Activated naive CD4-positive, alpha-beta T cell treated with anti-CD3 and anti-CD28 coated beads for 36 hours (primary cell): ENCODE measurements at places on chromosomes 13 and 19. TPM values are rescaled to one million over a fixed set of nuclear protein-coding genes. Genes with fewer than 3 reads are reported as not detected.

DNA sequence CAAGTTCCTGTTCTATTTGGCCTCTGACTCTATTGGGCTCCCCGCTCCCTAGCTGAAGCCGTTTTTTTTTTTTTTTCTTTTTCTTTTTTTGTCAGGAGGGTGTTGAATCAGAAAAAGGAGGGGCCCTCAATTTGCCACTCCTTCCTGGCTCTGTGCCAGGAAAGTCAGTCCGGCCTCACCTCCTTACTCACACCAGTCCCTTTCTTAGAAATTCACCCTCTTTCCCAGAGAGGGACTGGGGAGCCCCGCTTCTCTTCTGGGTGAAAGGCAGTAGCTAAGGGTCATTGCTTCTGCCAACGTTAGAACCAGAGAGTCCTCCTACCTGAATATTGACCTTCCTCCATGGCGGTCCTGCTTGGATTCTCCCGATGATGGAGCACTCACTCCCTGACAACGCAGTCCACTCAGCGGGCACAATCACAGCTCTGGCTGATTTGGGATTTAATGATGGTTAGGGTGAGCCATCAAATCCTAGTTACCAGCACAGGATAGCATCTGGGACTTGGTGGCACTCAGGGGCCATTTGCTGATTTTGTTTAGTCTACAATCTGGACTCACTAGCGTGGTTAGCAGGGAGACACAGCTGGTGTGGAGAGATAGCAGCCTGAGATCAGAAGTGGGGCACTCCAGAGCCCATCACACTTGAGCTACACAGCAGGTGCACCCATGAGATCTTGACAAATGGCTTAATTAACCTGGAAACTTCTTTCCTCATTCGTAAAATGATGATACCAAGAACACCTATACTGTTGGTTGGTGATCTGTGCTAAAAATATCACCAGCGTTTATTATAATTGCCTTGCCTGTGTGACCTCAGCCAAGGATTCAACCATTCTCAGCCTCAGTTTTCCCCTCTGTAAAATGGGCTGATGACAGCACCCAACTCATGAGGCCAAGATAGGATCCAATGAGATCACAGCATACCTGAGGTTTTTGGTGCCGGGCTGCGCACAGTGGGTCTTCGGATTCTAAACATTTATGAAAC, 2.2 kb downstream of the FCER2 start:
- peaks cover 8% of the 10 kb centered on the region for H3K27me3 ChIP-seq
- peak overlapping the region; percentile 22 for H3K4me3 ChIP-seq
- H3K4me1 ChIP-seq, result peaks cover 30% of the 10 kb centered on the region
- peak; percentile 77 for DNase-seq
- H3K27ac ChIP-seq, result peak overlapping the region; percentile 66

DNA sequence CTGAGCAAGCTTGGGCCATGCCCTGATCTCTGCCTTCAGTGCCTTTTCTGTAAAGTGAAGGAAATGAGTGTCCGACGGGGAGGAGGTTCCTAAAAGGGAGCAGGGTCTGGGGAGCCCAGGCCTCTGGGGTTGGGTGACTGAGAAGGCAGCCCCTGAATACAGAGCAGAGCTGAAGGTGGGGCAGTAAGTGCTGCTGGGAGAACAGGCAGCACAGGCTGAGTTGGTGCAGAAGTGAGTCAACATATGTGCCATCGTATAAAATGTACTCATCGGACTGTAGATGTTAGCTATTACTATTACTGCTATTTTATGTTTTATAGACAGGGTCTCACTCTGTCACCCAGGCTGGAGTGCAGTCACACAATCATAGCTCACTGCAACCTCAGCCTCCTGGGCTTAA, 1.0 kb upstream of the HAMP start:
- H3K4me3 ChIP-seq, result no peak overlapping the region
- peaks cover 4% of the 10 kb centered on the region for H3K4me1 ChIP-seq
- no peak overlapping the region for H3K27ac ChIP-seq
- no peak for DNase-seq

GRCh38 chr19:7471696-7472615, 16.9 kb downstream of the PEX11G start:
- H3K4me1 ChIP-seq, result no peaks in the 10 kb centered on the region
- peaks cover 3% of the 10 kb centered on the region for H3K36me3 ChIP-seq
- H3K27me3 ChIP-seq, result no peaks in the 10 kb centered on the region
- no peak overlapping the region for H3K27ac ChIP-seq

GRCh38 chr13:26568132-26568815, 10.8 kb downstream of the WASF3 start:
- DNase-seq, result no peak
- no peaks in the 10 kb centered on the region for H3K4me1 ChIP-seq
- H3K27ac ChIP-seq, result no peak overlapping the region
- no peaks in the 10 kb centered on the region for H3K36me3 ChIP-seq
- H3K27me3 ChIP-seq, result peaks cover 22% of the 10 kb centered on the region
- H3K4me3 ChIP-seq, result no peak overlapping the region

DNA sequence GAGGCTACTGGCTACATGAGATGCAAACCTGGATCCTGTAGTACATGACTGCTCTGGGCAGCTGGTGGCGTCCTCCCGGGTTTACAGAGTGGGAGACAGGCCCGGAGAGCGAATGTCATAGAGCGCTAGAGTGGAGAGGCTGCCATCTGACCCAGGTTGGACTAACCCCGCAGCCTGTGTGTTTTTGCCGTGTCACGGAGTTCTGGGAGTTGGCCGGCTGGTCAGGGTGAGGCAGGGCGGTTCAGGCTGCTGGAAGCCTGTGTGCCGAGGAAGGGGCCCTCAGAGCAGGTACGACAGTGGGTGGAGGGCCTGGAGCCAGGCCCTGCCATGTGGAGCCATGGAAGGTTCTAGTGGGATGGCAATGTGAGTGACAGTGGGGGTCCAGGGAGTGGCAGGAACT, 12.5 kb downstream of the CRTC1 start:
- no peak overlapping the region for H3K27ac ChIP-seq
- H3K36me3 ChIP-seq, result no peaks in the 10 kb centered on the region
- H3K4me1 ChIP-seq, result peaks cover 40% of the 10 kb centered on the region
- no peaks in the 10 kb centered on the region for H3K27me3 ChIP-seq
- DNase-seq, result no peak

- peaks cover 5% of the 10 kb centered on the region for H3K27me3 ChIP-seq
- H3K27ac ChIP-seq, result no peak overlapping the region
- no peaks in the 10 kb centered on the region for H3K36me3 ChIP-seq
- DNase-seq, result no peak
- H3K4me3 ChIP-seq, result peak overlapping the region; percentile 1
Observed at GRCh38 chr13:109788372-109789111, 2.2 kb upstream of the IRS2 start.

DNA sequence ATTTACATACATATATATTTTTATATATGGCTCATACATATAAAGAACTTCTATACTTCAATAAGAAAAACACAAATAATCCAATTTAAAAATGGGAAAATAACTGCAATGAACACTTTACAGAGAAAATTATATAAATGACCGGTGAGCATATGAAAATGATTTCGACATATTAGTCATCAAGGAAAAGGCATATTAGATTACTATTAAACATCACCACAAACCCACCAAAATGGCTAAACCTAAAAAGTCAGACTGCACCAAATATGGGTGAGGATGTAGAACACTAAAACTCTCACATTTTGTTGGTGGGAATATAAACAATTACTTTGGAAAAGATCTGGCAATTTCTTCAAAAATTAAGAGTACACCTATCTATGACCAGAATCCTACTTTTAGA, 316.2 kb downstream of the ENOX1 start:
- no peak for DNase-seq
- peaks cover 17% of the 10 kb centered on the region for H3K27me3 ChIP-seq
- no peaks in the 10 kb centered on the region for H3K36me3 ChIP-seq

GRCh38 chr13:50284540-50284939, 269.3 kb downstream of the KCNRG start:
- H3K27ac ChIP-seq, result no peak overlapping the region
- H3K27me3 ChIP-seq, result peaks cover 14% of the 10 kb centered on the region
- no peak for DNase-seq

Gene PSG11
- not detected for total RNA-seq

Gene PNMA8A
- total RNA-seq, result 1.1 TPM

Gene TMEM238
- 9.9 TPM for total RNA-seq

Gene CGB1
- not detected for total RNA-seq
